ENCODE measurements at places on chromosomes 1 and 21.

DNA sequence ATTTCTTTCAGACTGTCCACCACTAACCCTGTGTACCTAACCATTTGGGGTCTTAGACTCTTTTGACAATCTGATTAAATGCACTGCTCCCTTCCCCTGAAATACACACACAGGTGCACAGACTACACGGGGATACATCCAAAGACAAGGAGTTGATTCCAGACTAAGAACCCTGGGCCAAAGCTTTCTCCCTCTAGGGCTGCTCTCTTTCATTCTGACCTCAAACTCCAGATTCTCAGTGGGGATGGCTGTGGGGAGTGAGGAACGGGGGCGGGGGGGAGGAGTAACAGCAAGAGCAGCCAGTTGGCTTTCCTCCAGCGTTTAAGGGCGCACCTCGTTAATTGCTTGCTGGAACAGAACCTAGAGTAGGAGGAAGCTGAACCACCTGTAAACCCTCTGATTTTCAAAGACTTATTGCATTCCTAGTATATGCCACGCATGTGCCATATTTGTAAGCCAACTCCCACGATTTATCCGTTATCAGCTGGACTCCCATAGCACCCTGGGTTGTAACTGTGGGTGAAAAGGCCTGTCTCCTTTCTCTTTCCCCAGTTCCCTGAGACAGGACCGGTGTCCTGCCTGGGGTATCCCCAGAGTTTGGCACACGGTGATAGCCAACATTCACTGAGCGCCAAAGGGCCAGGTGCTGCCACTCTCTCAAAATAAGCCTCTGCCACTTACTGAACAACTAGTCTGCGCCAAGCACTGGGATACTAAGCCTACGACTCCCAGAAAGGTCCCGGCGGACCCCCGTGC lies 920 bp downstream of the MTHFR start:
- peak; percentile 15 for DNase-seq

DNA sequence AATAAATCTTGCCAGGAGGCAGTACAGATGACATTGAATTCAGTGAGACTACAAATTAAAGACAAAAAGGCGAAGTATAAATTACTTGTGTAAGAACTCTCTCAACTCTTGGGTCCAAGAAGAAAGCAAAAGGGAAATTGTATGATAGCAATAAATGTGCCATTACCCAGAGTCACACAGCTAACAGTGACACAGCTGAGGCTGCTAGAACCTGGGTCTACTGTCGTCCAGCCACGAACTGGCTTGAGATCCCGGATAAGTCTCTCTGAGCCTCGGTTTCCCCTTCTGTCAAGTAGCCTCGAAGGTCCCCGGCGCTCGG lies 362 bp upstream of the ROR1 start:
- DNase-seq = no peak

DNA sequence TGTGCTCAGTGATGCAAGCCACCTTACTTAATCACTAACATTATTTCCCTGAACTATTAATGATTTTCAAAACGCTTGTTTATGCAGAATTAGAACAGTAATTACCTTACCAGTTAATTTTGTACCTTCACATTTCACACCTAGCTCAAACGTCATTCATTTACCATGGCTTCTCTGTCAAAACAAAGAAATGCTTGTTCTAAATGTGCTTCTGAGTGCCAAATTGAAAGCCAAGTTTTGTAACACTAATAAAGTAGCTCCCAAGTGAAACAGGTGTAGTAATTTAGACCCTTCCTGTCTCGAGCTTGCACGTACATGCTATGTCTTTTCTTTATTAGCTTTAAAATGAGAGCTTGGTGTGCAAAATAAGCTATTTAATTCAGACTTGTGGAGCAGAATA lies 533.7 kb upstream of the PKN2 start:
- no peak for DNase-seq

DNA sequence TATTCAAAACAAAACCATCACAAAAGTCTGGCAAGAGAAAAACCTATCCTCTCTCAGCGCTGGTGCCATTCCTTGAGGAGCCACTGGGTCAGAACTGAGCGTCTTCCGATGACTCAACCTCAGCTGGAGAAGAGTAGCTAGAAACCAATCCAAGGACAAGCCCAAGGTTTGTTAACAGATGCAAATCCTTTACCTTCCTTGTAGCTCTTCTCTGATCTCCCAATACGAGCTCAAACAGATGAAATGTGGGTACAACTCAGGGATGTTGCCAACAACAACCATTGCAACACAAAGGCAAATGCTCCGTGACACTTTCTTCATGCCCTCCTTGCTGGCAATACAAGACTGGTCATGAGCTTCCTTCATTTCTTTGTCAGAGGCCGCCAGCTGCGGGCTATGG lies 337.1 kb downstream of the SIPA1L2 start:
- DNase-seq = no peak

DNA sequence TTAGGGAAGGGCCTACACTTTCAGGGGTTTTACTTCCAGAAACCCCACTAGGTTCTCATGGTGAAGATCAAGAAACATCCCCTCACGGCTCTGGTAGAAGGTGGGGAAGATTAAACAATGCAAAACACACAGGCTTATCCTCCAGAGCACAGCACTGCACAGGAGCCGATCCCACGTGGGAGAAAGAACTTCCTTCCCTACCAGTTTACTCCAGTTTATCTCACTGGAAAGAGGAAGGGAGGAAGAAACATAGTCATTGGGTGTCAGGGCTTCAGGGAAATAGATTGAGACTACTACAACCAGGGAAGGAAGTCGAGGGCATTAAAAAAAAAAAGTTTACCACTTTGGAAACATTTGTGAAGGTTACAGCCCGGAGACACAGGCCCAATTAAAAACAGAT lies 164.4 kb downstream of the NTPCR start:
- no peak for DNase-seq

DNA sequence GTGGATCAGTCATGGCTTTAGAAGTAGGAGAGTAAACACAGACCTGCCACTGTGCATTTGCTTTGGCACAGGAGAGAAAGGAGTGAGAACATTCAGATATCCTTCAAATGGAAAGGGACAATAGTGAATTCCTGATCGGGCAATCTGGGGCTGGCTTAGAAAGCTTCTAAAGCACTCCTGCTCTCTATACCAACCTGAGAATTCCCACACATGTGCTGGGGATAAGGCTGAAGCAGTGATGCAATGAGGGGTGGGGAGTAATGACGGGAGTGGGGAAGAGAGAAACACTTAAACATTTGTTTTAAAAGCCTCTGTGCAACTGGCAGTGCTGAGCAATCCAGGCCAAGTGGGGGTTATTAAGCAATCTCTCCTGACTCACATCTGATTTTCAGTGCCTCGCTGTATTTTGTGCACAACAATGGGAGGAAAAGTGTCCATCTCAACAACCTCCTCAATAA lies 108.8 kb downstream of the KIAA0319L start:
- no peak for DNase-seq

DNA sequence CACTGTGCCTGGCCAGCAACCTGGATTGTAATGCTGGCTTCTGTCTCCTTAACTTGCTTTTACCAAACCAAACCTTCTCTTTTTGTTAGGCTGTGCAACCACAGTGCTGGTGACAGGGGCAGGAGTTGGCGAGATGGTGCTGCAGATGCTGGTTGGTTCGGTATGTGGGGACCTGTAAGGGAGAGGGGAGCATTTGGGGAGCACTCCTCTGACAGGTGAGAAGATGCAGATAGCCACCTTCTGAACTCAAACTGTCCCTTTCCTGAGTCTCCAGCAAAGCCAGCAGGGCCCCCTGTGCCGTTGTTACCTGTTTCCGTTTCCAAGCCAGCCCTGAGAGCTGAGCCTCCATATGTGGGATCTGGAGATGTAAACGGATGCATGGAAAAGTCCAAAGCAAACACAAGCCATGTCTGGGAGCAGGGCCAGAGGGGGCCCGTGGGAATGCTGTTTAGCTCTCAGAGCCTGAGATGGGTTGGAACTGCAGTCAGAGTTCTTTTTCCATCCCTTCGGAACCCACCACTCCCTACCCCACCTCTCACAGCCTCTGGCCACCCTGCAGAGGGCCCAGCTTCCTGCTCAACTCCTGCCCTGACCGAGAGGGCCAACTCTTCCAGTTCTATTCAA lies 34.0 kb downstream of the ELK4 start:
- DNase-seq = no peak

DNA sequence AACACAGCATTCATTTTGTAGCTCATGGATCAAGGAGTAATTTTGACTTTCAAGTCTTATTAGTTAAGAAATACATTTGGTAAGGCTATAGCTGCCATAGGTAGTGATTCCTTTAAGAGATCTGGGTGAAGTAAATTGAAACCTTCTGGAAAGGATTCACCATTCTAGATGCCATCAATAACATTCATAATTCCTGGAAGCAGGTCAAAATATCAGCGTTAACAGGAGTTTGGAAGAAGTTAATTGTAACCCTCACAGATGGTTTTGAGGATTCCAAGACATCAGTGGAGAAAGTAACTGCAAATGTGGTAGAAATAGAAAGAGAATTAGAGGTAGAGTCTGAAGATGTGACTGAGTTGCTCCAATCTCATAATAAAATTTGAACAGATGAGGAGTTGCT lies 216.6 kb downstream of the GREM2 start:
- no peak for DNase-seq

GRCh38 chr1:17678011-17678410 lies 77.1 kb upstream of the ACTL8 start:
- DNase-seq = no peak

DNA sequence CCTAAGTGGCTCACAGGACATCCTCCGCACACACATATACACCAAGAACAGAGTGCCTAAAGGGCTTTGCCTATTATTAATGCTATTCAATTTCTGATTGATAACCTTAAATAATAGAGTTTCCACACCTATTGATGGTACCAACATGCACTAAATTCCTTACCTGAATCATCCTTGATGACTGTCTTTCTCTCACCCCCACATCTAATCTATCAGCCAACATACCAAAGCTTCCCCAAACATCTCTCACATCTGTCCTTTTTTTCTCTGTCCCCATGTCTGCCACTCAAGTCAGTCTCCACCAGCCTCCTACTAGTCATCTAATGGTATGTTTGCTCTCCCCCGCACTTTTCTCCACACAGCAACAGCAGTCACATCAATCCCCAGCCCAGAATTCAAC lies 174.4 kb downstream of the DSCAM start:
- DNase-seq = no peak

DNA sequence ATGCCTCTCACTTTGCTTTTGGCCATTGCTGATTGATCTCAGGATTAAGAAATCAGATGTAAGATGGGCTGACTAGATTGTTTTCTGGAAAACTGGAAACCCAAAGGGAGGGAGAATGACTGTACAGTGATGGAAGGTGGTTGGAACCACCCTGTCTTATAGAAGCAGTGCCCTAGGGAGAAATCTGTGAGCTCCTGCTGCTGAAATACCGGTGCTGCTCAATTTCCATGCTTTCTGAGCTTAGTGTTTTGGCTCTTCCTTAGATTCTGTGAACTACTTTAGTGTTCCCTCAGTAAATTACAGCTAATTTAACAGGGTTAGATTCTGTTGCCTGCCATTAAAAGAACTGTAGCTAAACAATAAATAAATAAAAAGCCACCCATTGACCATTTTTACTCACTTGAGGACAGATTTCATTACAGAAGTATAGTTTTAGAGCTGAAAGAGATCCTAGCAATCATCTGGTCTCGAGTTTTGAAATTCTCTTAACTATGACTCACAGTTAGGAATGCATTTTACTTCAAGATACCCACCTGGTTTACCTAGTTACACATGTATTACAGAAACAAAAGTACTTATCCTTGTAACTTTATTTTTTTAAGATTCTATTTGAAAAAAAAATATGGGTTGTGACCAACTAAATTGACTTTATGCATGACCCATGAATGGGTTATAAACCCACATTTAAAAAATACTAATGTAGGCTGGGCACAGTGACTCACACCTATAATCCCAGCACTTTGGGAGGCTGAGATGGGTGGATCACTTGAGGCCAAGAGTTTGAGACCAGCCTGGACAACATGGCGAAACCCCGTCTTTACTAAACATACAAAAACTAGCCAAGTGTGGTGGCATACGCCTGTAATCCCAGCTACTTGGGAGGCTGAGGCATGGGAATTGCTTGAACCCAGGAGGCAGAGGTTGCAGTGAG lies 33.2 kb downstream of the CAMSAP2 start:
- DNase-seq = no peak

DNA sequence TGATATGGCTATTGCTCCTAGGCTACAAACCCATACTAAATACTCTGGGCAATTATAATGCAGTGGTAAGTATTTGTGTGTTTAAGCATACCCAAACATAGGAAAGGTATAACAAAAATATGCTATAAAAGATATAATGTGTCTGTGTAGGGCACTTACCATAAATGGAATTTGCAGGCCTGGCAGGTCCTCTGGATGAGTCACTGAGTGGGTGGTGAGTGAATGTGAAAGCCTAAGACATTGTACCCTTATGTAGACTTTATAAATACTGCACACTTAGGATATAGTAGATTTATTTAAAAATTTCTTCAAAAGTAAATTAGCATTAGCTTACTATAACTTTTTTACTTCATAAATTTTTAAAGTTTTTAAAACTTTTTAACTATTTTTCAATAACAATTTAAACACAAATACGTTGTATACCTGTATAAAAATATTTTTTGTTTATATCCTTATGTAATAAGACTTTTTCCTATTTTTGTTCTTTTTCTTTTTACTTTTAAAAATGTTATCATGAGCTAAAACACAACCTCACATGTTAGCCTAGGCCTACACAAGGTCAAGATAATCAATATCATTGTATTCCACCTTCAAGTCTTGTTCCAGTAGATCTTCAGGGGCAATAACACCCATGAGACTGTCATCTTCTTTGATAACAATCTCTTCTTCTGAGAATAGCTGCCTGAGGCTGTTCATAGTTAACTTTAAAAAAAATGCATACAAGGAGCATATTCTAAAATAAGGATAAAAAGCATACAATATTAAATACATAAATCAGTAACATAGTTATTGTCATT lies 306.3 kb upstream of the RGS18 start:
- DNase-seq = no peak

DNA sequence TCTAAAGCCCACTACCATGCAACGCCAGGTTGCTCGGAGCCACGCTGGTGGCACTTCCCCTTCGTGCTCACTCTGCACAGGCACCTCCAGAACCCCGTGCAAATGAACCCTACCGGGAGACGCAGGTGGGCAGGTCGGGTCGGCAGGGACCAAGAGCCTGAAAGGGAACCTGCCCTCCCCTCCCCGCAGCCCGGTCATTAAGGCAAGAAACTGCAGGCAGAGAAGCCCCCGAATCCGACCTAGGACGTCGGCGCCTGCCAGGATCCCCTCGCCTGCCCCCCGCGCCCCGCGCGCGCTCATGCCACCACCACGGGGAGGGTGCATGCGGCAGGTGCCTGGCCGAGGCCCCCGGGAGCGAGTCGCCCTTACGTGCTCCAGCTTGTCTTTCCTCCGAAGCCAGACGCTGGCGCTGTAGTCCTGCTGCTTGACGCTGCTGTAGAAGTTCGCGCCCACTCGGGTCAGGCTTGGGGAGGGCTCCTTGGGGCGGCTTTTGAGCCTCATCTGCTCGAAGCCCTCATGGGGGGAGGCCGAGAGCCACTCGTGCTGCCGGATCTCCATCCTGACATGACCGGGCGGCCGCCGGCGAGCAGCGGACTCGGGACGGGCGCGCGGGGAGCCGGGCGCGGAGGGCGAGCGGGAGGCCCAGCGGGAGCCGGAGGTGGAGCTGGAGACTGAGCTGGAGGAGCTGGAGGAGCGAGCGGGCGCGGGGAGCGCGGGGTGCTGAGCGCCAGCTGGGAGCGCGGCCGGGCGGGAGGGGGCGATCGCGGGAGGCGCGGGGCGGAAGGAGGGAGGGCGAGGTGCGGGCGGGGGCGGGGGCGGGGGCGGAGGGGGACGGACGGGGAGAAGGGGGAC lies 552 bp downstream of the PLD5 start:
- peak; percentile 91 for DNase-seq

Measured in D341Med (cell line).